ENCODE measurements at places on chromosomes 7 and 10.

DNA sequence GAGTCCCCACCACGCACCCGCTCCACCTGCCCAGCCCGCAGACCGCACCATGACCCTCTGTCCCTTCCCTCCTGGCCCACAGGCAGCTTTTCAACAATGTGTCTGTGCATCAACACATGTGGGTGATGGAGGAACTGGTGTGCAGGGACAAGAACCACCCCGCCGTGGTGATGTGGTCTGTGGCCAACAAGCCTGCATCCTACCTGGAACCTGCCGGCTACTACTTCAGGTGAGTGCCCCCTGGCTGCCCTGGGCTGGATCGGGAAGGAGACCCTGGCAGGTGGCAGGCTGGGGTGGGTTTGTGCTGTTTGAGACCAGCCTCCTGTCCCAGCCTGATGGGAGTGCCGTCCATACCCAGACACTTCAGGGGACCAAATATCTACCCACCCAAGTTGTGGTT, 69.6 kb downstream of the ZNF727 start:
- ATAC-seq = no peak

GRCh38 chr10:124566222-124566888, 104.7 kb downstream of the LHPP start:
- ATAC-seq = no peak

GRCh38 chr7:91850455-91850854, 30.0 kb downstream of the MTERF1 start:
- ATAC-seq = no peak

GRCh38 chr7:29113384-29114102, 32.8 kb downstream of the CPVL start:
- peak; percentile 74 for ATAC-seq

DNA sequence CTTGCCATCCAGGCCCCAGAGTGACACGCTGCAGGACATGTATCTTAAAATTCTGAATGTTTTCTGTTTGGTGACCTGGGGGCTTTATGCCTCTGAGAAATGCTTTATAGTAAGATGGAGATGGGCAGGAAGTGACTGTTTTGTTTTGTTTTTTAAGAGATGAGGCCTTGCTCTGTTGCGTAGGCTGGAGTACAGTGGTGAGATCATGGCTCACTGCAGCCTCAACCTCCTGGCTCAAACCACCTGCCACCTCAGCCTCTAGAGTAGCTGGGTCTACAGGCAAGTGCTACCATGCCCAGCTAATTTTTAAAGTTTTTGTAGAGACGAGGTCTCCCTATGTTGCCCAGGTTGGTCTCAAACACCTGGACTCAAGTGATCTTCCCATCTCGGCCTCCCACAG, 20.6 kb downstream of the ZNF777 start:
- no peak for ATAC-seq

DNA sequence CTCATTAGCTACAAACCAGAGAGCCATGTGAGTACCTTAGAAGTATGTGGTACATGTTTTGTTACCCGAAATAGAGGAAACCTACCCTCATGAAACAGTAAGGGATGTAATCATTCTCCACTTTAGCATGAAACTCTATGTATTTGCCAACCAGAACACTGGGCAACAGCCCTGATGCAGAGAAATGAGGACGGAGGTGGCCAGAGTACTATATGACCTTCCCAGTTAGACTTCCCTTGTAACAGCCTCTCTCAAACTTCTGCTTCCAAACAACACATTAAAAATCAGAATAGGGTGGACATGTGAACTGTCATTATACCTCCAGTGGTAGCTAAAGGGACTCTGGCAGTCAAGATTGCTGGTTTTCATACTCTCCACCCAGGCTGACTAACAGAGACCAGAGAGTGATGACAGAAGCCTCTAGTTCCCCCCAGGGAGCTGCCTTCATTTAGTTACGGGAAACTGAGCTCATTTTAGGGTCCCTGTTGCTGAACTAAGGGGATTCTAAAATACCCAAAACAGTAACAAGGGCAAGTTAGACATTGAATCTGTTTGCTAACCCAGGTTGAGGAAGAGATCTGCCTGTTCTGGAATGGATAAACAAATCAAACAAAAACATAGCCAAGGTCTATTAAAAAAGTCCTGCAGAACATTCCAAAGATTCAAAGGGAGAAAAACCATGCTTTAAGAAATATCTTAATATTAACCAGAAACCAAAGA, 83.1 kb downstream of the VPS41 start:
- no peak for ATAC-seq

GRCh38 chr7:147774461-147774860, 816.1 kb upstream of the C7orf33 start:
- no peak for ATAC-seq

DNA sequence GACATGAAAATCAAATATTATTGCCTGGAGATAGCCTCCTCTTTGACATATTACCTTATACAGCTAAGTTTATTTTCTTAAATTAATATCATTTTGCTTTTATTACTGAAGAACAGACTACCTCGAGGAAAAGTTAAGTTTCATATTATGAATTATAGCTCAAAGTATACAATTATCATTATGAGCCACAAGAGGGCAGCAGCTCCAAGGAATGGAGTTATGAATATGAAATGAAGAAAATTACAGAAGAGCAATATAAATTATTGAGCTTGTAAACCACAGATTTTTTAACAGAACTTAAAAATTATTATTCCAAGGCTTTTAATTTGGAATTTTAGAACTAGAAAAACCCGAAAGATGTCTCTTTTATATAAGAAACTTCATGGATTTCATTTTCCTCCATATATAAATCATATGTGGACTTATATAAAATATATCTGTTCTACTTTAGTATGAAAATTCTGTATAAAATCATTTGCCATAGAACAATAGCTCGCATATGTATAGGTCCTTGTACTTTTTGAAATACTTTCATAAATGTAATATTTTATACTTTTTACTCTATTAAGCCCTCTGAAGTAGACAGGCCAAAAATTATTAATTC, 40.1 kb downstream of the IQUB start:
- no peak for ATAC-seq

DNA sequence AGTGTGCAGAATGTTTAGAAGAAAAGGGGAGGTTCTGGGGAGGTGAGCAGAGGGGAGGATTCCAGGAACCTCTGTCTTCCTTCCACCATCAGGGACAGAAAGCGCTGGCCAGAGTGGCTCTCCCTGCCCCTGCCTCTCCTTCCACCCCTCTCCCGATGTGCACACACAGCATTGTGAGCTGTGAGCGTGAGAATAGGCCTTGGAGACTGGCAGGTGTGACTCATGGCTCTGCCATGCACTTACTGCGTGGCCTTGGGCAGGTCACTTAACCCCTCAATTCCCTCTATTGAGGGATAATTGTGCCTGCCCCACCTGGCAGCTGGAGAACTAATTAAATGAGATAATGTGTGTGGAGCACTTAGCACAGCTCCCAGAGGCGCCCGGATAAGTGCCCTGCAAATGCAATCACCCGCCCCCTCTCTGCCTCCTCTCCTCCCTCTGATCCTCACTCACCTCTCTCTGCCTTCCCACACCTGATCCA, 115.4 kb downstream of the ZMIZ1 start:
- no peak for ATAC-seq

DNA sequence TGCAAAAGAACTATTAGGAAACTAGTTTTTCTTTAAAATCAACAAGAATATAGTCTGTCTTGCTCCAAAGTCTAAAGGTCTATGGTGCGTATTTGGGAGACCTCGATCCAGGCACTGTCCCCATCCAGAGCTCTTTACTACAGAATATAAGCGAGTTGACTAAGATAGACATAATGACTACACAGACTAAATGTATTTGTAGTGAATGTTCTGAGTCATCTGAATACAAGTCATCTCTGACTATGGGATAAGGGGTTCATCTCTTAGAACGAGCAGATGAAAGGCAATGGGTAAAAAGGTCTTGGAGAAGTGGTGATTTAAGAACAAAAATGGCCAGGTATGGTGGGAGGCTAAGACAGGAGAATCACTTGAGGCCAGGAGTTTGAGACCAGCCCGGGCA, 136.0 kb upstream of the RSU1 start:
- ATAC-seq = no peak

DNA sequence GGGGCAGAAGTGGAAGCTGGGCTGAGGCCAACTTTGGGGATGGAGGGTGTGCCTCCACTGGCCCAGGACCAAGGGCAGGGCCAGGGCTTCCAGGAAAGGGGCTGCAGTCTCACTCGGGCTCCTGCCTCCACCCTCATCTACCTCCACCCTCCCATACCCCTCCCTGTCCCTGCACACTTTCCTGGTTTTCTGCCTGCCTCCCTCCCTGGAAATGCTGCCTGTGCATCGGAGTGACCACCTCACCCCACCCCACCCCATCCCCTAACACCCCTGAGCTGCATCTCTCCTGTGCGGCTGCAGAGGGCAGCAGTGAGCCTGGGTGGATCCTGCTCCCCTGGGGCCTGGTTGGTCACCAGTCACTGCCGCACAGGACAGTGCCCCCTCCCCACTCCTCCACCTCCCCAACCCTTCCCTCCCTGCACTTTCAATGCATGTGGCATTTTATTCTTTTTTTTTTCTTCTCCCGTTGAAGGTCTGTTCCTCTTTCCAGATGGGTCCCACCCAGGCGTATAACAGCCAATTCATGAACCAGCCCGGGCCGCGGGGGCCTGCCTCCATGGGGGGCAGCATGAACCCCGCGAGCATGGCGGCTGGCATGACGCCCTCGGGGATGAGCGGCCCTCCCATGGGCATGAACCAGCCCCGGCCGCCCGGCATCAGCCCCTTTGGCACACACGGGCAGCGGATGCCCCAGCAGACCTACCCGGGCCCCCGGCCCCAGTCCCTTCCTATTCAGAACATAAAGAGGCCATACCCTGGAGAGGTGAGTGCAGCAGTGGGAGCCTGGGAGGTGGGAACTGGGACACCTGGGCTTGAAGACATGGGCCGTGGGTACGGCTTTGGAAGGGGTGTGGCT, 54.1 kb upstream of the PPIF start:
- no peak for ATAC-seq

DNA sequence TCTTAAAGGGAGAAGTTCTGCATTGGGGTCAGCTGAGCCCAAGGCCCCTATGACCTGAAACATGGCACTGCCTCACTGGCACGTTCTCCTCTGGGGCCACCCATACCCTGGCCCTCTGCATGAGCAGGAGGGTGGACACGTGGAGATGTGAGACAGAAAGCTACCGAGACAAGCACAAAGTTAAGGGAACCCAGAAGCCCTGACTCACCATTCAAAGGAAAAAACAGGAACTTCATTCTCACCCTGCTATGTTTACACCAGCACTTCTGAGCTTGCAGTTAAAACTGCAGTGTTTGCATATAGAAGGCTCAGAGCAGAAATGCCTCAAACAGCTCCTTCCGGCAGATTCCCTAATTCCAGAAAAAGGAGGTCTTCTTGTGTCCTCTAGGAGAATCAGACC, 41.7 kb downstream of the DENND11 start:
- peak; percentile 53 for ATAC-seq

- ATAC-seq = no peak
These were observed 100.9 kb upstream of the CHST15 start for GRCh38 chr10:124194199-124194824.

DNA sequence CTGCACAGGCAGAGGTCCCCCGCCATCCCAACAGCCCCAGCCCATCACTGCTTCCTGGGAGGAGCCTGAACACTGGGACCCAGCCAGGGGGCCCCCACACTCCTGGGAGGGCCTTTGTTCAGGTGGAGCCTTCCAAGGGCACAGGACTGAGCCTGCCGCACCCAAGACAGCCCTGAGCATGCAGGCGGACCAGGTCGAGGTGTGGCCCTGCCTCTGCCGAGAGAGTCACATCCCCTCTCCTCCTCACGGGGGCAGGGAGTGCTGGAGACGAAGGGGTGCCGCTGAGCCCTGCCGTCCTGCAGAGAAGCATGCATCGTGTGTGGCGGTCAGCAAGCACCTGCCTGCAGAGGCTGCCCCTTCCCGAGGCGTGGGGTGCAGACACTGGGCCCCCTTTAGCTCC, 7.3 kb upstream of the MAFK start:
- peak; percentile 39 for ATAC-seq

GRCh38 chr10:89115876-89116627, 91.1 kb downstream of the CH25H start:
- no peak for ATAC-seq

GRCh38 chr10:128324058-128324827, 198.0 kb upstream of the MKI67 start:
- no peak for ATAC-seq

DNA sequence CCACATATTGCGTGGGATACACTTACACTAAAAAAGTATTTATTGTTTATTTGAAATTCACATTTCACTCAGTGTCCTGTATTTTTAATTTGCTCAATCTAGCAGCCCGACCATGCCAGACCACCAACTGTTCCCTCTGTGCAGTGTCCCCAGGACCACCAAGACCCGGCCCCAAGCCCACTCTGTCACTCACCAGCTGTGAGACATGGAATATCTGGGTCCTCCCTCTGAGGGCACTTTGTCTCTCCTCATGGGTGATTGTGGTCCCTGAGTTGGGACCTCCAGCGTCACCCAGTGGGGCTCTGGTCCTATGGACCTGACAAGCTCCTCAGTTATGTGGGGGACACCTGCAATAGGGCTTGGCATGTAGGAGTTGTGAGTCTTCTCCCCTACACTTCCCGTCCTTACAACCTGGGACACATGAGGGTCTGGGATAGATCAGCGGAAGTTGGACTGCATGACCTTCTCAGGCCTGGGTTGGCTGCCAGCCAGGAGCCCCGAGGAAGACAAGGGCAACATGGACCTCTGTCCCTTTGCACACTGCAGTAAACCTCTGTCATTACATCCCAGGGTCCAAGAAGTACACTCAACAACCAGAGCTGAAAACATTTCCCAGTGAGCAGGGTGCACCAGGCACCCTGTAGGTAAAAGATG, 12.1 kb downstream of the C10orf71 start:
- no peak for ATAC-seq

DNA sequence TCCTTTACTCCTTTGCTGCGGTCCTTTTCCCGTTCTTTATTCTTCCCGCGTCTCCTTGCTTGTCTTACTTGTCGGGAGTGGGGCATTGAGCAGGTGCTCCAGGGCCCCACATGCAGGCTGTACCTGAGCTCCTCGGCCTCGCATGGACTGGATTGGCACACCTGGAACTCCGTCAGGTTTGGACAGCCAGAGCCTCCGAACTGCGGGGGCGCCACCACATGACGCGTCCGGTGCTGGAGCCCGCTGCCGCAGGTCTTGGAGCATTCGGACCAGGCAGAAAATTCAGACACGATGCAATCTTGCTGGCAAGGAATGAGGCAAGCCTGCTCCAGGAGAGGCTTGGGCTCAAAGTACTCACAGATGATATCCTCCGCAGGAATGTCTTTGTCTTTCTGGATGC, 195.7 kb downstream of the THSD7A start:
- no peak for ATAC-seq

- no peak for ATAC-seq
These were observed 275.3 kb downstream of the TCF7L2 start for GRCh38 chr10:113225364-113225763.
